T47D (cell line): ENCODE measurements at places on chromosomes 6 and 20.

DNA sequence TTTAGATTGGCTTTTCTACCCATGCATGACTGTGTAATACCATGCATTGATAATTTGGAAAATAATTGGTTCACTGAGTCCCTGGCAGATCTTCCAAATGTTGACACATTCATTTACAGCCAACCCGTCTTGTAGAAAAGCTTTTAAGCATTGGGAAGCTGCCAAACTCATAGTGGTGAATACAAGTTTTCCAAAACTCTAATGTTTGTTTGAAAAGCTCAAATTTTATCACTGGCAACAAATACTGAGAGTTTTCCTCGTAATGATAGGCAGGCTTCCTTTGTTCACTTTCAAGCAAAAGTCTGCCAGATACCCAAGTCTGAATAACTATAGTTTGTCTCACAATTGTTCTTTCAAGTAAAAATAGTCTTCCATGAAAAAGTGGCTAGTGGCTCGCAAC, 143.0 kb downstream of the FIG4 start:
- no peak for DNase-seq

DNA sequence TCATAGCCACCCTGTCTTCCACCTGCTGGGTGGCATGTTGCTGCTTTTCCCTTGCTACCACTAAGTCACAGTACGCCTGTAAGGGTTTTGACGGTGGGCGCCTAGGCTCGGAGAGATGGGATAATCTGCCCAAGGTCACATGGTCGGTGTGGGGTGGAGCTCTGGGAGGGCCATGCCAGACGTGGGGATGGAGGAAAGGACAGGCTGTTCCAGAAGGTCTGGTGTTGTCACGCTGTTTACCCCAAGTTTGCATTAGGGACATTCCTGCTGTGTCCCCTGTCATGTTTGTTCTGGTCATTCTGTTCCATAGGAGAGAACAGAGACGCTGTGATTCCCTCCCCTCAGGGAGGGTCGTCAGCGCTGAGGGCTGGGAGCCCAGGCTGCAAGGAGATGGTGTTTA, 16.1 kb downstream of the IP6K3 start:
- DNase-seq = no peak

- peak; percentile 64 for DNase-seq
Observed at GRCh38 chr6:21594416-21595281, 1.1 kb downstream of the SOX4 start.

- DNase-seq = no peak
Observed at GRCh38 chr6:128784266-128784665, 98.7 kb upstream of the LAMA2 start.

DNA sequence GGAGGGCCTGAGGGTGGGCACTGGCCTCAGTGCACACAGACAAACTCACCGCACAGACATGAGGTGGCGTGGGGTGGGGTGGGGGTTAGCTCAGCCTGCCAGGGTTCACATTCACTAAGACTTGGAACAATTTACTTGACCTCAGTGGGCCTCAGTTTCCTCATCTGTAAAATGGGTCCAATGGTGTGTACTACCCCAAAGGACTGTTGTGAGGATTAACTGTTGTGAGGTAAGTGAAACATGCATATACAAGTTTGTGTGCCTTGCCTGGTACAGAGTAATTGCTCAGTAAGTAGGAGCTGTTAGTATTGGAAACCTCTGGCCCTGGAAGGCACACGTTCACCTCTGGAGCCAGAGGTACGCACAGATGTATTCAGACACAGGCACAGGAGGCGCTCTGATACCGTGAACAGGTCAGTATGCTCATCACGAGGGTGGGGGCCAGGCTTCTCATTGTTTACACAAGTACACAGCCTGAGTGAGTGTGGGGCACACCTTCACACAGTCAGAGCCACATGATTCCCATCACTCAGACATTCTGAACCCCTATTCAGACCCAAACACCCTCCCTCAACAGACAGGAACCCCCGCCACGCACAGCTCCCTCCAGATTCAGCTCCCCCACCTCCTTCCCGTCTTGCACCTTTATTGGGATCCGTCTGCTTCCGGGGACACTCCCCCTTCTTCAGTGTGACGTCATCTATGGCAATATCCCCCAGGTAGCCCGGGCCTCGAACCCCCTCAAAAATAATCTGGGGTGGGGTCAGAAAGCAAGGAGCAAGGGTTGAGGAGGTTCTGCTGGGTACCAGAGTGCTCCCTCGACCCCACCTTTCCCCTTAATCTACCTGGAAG, 59.9 kb downstream of the MDGA1 start:
- DNase-seq = no peak

GRCh38 chr20:10090588-10091166, 55.9 kb downstream of the ANKEF1 start:
- peak; percentile 76 for DNase-seq

- no peak for DNase-seq
Observed at GRCh38 chr6:26360451-26361416, 4.3 kb upstream of the BTN3A2 start.

- DNase-seq = no peak
Observed at GRCh38 chr6:133467231-133467981, 226.2 kb downstream of the EYA4 start.

DNA sequence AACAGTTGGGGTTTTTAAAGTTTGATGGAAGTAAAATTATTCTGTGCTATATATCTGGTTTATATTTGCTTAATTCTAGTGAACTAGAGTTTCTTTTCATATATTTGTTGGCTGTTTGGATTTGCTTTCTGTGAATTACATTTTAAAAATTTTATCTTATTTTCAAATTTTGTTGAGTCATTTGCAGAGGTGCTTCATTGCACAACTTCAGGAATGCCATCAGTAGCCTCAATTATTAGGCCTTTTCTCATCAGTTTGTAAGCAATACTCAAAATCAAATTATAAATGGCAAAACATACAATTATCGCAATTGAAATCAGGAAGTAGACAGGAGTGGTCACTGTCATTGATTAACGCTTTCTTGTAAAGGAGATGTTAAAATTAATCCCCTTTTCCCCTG, 96.9 kb downstream of the UBE3D start:
- no peak for DNase-seq

DNA sequence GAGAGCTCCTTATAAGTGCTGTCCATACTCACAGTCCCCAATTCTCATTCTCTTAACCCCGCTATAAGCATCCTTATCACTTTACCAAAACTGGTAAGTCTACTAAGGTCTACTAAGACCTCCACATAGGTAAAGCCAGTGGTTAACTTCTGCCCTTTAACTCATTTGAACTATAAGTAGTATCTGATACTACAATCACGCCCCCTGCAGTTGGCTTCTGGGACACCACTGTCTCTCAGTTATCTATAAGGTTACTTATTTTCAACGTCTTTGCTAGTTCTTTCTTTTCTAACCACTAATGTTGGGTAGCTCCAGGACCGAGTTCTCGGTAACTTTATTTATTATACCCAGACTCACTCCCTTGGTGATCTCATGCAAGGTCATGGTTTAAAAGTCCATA, 142.6 kb downstream of the ARHGAP18 start:
- DNase-seq = peak; percentile 10

- DNase-seq = no peak
Observed at GRCh38 chr6:129211626-129212025, 328.7 kb downstream of the LAMA2 start.
